ENCODE measurements at places on chromosomes 4 and X. TPM values are rescaled to one million over a fixed set of nuclear protein-coding genes. Genes with fewer than 3 reads are reported as not detected.

The SLC6A14 gene
- not detected for total RNA-seq

The SPANXC gene
- total RNA-seq: not detected

The PPBP gene
- total RNA-seq: 1.6 TPM

The EFHC2 gene
- 3.1 TPM for total RNA-seq

The DUSP9 gene
- total RNA-seq: 1.6 TPM

The BGN gene
- 4.7 TPM for total RNA-seq

The HTR2C gene
- 2.8 TPM for total RNA-seq

The SSX4B gene
- not detected for total RNA-seq

The PPP1R2C gene
- not detected for total RNA-seq

Measured in parietal lobe (tissue), 2 donors.